Cortex of kidney (tissue), 1 donor: ENCODE measurements at places on chromosomes 5 and 9.

GRCh38 chr5:44536650-44537260 lies 147.5 kb upstream of the FGF10 start:
- DNase-seq, result no peak

GRCh38 chr5:160259341-160259740 lies 30.0 kb downstream of the FABP6 start:
- no peak for DNase-seq

DNA sequence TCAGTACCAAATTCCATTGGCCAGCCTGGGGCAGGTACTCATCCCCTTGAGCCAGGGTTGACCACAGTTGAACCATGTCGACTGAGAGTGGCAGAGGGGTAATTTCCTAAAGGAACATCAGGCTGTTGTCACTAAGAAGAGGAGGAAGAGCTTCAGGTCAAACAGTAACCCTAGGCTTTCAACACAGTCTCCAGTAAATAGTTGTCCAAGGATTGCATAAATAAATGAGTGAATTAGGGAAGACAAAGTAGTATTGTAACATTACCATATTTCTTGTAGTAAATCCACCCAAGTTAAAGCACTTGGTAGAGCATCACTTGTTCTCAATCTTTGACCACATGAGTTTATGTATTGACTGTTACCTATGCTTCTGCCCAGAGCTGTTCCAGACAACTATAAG lies 7.4 kb downstream of the PSAT1 start:
- no peak for DNase-seq

GRCh38 chr9:77614645-77615044 lies 33.5 kb downstream of the GNA14 start:
- DNase-seq, result no peak

GRCh38 chr5:7753596-7753995 lies 97.3 kb downstream of the CFAP90 start:
- DNase-seq, result no peak

- no peak for DNase-seq
Observed at GRCh38 chr5:6774721-6775204, 61.5 kb downstream of the TENT4A start.

GRCh38 chr5:143277536-143277935 lies 126.0 kb downstream of the NR3C1 start:
- DNase-seq, result no peak
